NK-92 treated with Interleukin-12 subunit alpha and Interleukin-12 subunit beta, amount 100 ng/mL, for 24 hours (cell line): ENCODE measurements at places on chromosomes 7 and 10.
A peak's percentile ranks its signal among the peaks of the same experiment; 100 is the strongest.

DNA sequence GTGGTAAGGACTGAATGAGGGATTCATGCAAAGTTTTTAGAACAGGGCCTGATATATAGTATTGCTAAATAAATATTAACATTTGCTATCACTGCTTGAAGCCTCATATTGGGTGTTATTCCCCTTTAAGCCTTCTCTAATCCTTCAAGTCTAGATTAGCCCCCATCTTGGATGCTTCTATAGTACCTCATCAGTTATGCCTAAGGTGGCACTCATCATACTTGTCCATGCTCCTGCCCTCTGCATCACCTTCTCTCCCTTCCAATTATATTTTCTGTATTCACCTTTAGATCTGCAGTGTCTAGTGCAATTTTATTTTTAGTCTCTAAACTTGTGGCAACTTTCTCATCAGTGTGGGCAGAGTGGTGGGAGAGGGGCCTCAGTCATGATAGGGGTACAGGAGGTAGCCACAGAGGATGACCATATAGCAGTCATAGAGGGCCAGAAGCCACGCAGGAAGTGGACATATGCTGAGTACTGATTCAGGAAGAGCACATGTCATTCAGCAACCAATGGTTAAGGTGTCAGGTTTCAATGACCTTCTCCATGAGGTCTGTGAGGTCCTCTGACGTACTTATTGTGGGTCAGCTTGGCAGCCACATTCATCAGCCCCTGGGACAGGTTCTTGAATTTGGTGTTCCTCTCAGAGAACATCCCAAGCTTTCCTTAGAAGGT lies 2.5 kb downstream of the ENTPD1 start:
- DNase-seq, result no peak

- DNase-seq, result no peak
Measured at GRCh38 chr7:27186668-27187474, 1.8 kb upstream of the HOXA11 start.

- DNase-seq, result no peak
Measured at GRCh38 chr7:47763063-47763974, 181.4 kb upstream of the TNS3 start.

DNA sequence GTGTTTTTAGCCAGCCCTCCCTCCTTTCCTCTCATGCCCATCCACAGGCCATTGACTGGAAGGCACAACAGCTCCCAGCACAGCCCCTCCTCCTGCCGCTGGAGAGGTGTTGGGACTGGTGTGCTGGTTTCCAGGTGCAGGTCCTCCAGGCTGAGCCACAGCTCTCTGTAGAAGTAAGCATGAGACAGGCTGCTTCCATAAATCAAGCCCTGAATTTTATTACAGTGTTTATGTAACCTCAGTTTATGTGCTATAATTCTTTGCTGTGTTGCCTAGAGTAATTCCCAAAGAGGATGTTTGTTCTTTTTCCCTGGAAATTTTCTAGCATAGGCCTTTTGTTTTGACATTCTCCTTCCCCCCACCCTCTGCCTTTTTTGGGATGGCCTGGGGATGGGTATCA lies 445.8 kb downstream of the AUTS2 start:
- DNase-seq, result no peak

- peak; percentile 39 for DNase-seq
Measured at GRCh38 chr10:99845837-99846382, 63.5 kb downstream of the ABCC2 start.

- no peak for DNase-seq
Measured at GRCh38 chr7:8615019-8615418, 181.6 kb downstream of the NXPH1 start.

DNA sequence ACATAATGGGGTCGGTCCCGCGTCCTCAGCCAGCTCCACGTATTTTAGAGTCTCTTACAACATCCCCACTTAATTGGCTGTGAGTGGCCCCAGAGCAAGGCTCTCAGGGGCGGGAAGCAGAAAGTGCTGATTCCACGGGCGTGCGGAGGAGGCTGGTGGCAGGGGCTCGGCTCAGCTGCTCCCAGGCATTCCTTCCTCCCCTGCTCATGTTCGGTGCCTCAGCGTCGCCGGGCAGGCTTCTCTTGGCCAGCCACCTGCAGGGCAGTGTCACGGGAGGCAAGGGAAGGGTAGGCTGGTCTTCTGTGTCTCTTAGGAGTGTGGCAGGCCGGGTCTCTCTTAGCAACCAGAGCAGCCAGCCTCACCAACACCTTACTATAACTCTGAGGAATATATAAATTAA lies 33.8 kb downstream of the IL15RA start:
- no peak for DNase-seq

GRCh38 chr10:504806-505205 lies 184.7 kb downstream of the DIP2C start:
- no peak for DNase-seq

DNA sequence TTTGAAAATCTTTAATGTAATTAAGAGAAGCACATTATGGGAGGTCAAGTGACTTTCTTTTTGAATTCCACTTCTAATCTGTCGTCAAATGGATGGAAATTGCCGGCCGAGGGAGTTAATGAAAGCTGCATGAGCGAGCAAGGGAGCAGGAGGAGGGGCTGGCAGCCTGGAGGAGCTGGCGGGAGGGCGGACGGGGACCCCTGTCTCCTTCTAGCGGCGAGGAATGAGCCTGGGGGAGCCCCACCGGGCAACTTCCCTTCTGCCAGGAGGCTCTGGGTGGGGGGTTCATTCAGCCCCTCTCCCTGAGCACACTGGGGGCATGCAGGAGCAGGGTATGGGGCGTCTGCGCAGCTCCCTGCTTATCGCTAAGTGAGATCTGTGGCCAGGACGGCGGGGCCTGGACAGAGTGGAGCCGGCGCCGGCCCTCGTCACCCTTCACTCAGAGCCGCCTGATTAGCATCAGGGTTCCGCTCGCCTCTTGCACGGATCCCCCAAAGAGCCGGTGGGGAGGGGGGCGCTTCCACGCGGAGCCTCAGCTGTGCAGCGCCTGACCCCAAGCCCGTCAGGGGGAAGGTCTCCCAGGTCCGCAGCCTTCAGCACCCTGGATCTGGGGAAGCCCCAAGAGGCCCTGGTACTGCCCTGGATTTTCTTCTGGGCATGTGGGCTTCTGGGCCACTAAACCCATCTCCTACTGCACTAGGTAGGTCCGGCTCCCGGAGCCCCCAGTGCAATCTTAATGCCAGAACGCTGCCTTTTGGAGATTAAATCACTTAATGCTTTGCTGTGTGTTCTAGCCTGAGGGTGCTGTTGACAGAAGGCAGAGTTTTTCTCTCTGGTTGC lies 680.8 kb downstream of the LRMDA start:
- DNase-seq, result no peak

DNA sequence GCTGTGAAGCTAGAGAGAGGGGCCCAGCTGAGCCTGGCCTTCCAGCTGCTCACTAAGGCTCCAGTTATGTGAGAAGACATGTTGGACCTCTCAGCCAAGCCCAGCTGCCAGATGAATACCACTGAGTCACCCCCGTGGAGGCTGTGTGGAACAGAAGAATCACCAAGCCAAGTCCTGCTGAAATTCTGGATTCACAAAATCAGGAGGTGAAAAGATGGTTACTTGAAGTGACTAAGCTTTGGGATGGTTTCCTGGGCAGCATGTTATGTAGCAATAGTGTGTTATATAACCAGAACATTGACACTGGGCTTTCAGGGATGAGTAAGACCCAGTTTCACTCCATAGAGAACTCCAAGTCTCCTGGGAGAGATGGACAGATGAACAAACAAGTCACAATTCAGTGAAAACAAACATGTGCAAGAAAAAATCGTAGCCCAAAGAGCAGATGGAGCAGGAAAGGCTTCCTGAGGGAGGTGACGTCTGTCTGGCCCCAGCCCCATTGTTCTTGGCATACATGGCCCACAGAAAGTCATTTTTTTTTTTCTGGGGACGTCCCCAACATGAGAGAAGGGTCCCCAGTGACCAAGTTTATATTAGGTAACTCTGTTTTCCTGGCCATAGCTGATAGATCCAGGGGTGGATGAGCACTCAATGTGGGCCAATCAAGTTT lies 64.1 kb upstream of the PDZD8 start:
- no peak for DNase-seq

GRCh38 chr7:131305152-131305551 lies 22.5 kb upstream of the MKLN1 start:
- no peak for DNase-seq

DNA sequence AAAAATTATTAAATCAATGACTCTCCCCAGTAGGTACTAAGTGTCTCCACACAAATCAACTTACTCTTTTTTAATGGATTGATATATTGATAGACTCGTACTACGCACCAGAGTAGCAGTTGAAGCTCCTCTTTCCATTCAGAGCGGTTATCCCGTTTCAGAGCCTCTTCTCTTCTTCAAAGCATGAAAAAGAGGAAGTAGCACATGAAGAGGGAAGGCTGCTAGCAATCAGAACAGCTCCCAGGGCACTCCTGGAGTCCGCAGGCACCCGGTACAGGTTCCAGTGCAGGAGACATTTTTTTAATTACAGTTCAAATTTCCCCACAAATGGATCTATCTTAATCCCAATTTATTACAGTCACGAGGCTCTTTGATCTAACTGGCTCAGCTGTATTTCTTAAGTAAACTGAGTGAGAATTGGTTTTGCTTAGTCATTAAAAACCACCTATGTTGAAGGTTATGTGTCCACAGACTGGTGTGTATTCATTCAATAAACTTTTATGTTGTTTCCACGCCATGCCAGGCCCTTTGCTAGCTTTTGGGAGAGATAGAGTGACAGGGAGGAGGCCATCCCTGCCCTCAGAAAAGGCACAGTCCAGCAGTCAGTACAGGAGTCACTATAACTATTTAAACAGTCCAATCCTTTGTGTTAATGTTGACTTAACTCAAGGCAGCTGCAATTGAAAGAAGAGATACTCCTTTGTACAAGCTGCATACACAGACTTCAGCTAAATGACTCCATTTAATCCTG lies 32.1 kb upstream of the CALN1 start:
- no peak for DNase-seq

DNA sequence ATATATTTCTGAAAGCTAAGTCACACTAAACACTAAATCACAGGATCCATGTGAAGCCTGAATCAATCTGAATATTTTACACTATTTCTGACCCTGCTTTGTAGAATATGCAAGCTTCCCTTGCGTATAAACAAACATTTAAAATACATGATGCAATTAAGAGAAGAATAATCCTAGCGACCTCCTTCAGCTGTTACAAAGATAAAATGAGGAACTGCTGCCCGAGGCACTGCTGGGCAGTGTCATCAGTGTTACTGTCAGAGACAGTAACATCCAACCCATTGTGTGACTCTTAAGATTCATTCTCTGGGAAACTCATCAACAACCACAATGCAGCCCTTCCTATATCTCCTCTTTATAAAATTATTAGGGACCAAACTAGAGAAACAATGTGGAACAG lies 61.6 kb downstream of the COBL start:
- DNase-seq, result no peak

- DNase-seq, result no peak
Measured at GRCh38 chr10:10513898-10514297, 503.8 kb upstream of the CELF2 start.

- no peak for DNase-seq
Measured at GRCh38 chr7:123643495-123644441, 11.9 kb upstream of the LMOD2 start.

- no peak for DNase-seq
Measured at GRCh38 chr10:7534480-7534852, 123.6 kb upstream of the SFMBT2 start.

DNA sequence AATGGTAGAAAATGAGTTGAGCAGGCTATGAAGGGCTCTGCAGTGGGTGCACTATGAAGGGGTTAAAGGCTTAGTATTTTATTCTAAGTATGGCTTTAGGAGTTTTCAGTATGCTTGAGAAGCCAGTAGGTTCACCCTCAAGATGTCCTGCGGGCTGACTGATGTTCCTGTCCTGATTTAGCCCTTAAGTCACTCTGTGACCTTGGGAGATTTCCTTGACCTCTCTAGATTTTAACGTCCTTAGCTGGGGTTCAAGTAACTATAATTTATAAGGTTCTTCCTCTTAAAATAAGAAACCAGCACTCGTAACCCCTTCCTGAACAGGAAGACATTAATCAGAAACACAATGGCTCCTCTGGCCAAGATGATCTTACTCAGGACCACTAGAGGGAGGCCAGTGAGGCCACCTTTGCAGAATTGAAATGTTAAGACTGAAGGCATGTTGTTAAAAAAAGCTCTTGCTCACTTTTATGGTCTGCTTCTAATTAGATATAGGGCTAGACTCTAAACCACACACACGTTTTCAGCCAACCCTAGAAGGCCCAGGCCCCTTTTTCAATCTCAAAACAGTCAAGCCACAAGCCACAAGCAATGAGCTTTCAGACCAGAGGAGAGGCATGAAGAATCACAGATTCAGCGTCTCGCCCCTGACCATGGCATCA lies 41.9 kb downstream of the CDK1 start:
- no peak for DNase-seq

DNA sequence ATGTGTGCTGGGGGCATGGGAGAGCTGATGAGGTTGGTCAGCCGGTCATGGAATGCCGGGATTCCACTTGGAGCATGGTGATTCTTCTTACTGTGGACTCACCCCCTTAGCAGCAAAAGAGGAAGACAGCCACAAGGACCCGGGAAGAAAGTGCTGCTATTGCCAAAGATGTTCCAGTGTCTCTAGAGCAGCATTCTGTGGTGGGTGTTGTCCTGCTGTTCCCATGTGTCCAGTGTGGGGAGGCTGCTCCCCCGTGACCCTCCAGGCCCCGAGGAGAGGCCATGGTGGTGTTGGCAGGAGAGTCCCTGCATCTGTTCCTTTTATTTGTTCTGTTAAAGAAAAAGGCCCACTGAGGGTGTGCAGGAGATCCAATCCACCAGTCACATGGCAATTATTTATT lies 499.4 kb downstream of the RPS24 start:
- no peak for DNase-seq

DNA sequence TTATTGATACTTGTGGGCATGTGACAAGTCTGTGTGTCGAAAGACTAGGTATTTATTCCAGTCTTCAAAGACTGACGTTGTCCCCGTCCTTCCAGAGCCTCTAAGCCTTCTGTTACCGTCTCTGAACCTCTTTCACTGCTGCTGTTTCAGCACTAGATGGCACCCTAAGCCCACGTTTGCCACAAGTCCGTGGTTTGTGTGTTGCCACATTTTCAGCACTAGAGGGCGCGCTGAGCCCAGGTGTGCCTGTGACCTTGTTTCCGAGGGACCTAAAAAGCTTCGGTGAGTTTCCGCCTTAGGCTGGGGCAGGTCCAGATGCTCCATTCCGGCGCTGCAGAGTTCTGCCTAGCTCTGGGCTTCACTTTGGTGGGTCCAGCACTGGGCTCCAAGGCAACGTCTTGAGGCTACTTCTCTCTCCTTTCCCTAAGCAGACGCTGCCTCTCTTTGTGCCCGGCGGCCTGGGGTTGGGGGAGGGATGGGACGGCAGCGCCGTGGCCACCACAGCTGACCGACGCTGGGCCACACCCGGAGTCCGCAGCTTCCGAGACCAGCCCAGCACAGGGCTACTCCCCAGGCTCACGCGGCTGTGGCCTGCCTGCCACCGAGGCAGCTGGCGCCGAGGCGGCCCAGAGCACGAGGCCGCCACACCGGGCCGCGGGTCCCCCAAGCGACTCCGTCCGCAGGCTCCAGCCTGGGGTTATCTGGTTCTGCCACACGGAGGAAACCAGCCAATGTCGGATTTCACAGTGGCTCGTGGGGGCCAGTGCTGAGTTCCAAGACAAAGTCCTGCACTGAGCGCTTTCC lies 520.2 kb downstream of the REEP3 start:
- peak; percentile 12 for DNase-seq
